Fibroblast of the aortic adventitia (primary cell): ENCODE measurements at places on chromosomes 16 and 17. TPM values are rescaled to one million over a fixed set of nuclear protein-coding genes. Genes with fewer than 3 reads are reported as not detected.

- DNase-seq, result peak; percentile 82
These were observed 26.6 kb downstream of the MRC2 start for GRCh38 chr17:62653826-62654761.

DNA sequence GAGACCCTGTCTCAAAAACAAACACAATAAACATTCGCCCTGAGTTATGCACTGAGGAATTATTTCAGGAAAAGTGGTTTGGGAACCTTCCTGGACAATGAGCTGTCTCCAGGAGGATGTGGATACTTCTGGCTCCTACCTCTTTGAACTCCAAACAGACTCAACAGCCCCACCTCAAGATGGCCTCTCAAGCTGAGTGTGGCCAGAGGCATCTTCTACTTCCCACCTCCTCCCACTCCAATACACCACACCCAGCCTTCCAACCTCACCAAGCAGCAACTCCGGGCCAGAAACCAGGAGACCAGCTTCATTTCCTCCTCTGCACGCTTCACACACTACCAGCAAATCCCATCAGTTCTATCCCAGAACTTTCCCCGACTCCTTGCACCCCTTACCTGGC lies 11.6 kb downstream of the HBQ1 start:
- DNase-seq, result no peak

GRCh38 chr17:57971572-57971971 lies 16.4 kb upstream of the CUEDC1 start:
- DNase-seq, result no peak

DNA sequence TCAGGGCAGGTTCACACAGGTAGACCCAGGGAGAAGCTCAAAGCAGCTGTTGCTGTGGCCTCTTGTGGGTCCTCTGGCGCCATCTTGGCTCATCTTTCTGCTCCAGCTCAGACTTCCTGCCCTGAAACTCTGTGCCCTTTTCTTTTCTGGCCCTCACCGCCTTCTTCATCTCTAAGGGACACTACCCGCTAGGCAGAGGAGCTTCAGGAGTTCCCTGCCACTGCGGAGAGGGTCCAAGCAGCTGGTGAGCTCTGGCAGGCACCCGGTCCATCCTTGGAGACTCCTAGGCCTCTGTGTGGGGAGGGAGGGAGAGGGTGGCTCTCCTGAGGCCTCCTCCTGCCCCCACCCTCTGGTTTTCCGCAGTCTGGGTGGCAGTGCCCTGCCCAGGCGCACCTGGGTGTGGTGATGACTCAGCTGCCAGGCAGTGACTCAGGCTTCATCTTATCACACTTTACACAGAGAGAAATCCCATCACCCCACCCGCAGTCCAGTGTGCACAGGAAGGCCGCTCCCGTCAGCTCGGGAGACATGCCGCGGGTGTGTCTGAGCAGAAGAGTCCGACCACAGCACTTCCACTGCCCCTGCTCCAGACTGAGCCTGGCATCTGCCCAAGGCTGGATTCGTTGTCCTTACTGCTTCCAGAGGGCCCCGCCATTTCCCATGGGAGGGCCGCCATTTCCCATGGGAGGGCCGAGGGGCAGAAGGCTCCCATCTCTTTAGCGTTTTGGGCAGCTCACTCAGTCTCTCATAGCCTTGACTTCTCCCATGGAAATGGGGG lies 7.3 kb downstream of the NT5C start:
- peak; percentile 43 for DNase-seq

DNA sequence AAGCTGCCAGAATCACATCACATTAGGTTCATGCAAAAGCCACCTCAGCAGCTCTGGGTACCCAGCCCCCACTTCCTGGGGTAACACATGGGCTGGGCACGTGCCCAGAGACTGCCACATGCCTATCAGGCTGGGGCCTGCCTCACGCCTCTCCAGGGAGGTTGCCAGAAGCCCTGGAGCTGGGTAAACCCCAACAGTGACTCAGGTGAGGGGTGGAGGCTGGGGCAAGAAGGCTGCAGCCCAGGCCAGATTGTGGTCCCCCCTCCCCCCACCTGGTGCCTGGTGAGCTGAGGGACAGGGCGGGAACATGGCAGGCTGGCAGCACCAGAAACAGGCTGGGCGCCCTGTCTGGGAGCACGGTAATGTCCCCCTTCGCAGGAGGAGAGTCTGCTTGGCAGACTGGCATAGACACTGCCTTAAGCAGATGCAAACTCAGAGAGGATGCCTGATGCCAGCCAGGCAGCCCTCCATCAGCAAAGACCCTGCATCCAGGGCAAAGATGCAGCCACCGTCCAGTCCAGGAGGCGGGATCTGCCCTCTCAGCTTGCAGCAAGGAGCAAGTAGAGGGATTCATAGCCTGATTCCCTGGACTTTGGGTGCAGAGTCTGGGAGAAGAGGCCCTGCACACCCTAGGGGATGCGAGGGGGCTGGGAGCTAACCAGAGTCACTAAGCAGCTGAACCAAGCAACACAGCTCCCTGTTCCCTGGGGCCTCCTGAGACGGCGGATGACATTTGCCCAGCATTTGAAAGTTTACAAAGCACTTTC lies 28.8 kb downstream of the NGFR start:
- no peak for DNase-seq

GRCh38 chr17:19363460-19364035 lies 1.0 kb upstream of the B9D1 start:
- DNase-seq, result no peak

GRCh38 chr17:29060475-29060874 lies 17.5 kb downstream of the PIPOX start:
- DNase-seq, result no peak

DNA sequence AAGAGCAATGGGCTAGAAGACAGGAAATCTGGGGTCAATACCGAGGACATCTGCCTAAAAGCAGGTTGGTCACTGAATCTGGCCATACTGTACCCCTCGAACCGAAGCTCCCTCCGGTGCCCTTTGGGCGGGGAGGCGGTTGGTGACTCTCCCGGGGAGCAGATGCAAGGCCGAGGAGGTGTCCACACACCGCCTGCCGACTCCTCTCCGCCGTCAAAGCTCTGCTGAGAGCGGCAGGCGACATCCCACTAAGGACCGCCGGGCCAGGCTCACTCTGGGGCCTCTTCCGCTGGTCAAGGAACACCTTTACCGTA lies 458 bp downstream of the ZNF200 start:
- no peak for DNase-seq

GRCh38 chr16:55145771-55146603 lies 178.0 kb upstream of the IRX6 start:
- DNase-seq, result no peak

- DNase-seq, result no peak
These were observed 390 bp downstream of the FOXL1 start for GRCh38 chr16:86578611-86579267.

Gene ORAI3
- 33.0 and 35.6 TPM in 2 replicates for total RNA-seq

- peak; percentile 23 for DNase-seq
These were observed 36.7 kb downstream of the KIAA0753 start for GRCh38 chr17:6603744-6604325.

Gene NPIPB9
- total RNA-seq, result 5.0 TPM in 1 of 2 replicates, not detected in the other

- no peak for DNase-seq
These were observed 1.0 kb upstream of the CA7 start for GRCh38 chr16:66843191-66843590.

- DNase-seq, result no peak
These were observed 164.4 kb upstream of the ANKFN1 start for GRCh38 chr17:55988861-55989260.

Gene IGFBP4
- total RNA-seq, result 314 and 706 TPM in 2 replicates

Gene ST6GALNAC2
- 0.63 TPM in 1 of 2 replicates, not detected in the other for total RNA-seq

DNA sequence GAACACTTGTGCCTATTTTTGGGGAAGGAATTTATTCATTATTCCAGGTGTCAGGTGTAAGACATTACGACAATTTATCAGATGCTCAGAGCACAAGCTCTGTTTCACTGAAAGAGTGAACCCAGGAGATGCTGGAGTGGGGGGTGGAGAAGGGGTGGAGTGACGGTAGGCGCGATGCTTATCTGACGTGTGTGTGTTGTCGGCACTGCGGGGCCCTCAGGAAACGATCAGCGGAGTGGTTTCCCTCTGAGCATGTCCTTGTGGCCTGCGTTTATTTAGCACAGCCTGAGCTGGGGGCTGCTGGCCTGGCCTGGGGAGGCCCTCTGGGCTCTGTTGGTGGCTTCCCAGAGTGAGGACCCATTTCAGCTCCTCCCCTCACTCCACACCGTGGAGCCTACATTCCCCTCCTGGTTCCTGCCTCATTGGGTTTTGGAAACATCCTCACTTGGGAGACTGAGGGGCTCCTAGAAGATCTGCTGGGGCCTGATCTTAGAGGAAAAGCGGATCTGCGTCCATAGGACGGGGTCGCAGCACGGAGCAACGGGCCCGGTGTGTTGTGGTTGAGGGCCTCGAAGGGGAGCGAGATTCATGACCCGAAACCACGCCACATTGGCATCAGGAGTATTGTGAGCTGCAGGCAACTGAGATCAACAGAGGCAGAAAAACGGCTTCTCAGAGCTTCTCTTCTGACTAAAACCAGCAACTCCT lies 19.0 kb upstream of the GNG13 start:
- DNase-seq, result no peak

- no peak for DNase-seq
These were observed 538.2 kb upstream of the CDH5 start for GRCh38 chr16:65828296-65828695.

DNA sequence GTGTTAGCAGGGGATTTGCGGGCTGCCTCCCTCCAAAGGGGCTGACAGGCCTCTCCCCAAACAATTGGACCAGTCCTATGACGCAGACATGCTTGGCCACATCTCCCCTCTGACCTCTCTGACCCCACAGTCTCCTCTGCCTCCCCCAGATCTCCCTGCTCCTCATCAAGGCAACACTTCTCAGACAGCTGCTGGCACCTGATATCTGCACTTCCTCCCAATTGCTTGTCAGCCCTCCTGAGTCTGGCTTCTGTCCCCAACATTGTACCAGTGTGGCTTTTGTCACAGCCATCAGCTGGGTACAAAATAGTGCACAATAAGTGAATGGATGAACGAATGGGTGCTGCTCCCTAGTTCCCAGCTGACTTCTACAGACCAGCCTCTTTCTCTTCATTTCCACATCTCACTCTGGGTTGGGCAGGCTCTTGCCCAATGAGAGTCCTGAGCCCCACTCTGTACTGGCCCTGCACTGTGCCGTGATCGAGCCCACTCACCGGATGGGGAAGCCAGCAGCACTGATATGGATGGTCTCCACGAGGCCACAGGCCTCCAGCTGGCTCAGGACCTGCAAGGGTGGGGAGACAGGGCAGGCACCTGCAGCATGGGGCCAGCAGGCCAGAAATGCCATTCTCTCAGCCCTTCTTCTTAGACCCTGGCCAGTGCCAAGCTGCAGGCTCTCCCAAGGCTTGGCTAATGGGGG lies 17.1 kb downstream of the ZNHIT3 start:
- DNase-seq, result no peak

GRCh38 chr16:88334778-88335720 lies 47.7 kb upstream of the ZNF469 start:
- DNase-seq, result peak; percentile 6

DNA sequence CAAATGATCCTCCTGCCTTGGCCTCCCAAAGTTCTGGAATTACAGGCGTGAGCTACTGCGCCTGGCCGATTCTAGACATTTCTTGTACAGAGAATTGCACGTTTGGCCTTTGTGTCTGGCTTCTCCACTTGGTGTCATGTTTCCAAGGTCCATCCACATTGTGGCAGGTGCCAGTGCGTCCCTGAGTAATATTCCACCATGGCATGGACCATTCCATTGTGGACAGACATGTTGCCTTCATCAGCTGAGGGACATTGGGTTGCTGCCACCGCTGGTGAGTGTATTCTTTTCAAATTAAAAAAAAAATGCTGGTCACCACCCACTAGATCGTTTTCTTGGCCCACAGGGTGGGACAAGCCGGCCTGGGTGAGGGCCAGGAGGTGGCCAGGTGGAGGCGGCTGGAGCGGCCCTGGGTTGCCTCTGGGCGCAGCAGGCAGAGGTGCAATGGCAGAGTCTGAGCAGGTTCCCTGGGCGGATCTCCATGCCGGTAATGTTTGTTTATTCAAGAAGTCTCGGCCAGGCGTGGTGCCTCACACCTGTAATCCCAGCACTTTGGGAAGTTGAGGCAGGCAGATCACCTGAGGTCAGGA lies 274.1 kb downstream of the SEC14L1 start:
- no peak for DNase-seq

GRCh38 chr16:12255919-12256665 lies 279.6 kb downstream of the SNX29 start:
- no peak for DNase-seq

DNA sequence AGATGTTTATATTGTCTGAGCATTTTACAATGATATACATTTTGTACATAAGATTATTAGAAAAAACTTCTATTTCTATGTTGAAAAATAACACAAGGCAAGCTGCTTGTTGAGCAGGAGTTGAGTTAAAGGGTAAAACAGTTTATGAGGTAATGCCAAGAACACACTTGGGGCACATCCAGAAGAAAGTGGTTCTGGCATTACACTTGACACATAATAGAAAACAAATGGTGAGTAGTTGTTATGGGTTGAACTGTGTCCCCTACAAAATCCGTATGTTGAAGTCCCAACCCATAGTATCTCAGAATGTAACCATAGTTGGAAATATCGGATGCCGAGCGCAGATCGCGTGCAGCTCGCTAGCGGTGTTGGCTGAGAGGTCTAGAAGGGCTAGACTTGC lies 354.3 kb upstream of the GOT2 start:
- peak; percentile 3 for DNase-seq

GRCh38 chr17:66614469-66614868 lies 220.4 kb upstream of the CACNG5 start:
- no peak for DNase-seq

DNA sequence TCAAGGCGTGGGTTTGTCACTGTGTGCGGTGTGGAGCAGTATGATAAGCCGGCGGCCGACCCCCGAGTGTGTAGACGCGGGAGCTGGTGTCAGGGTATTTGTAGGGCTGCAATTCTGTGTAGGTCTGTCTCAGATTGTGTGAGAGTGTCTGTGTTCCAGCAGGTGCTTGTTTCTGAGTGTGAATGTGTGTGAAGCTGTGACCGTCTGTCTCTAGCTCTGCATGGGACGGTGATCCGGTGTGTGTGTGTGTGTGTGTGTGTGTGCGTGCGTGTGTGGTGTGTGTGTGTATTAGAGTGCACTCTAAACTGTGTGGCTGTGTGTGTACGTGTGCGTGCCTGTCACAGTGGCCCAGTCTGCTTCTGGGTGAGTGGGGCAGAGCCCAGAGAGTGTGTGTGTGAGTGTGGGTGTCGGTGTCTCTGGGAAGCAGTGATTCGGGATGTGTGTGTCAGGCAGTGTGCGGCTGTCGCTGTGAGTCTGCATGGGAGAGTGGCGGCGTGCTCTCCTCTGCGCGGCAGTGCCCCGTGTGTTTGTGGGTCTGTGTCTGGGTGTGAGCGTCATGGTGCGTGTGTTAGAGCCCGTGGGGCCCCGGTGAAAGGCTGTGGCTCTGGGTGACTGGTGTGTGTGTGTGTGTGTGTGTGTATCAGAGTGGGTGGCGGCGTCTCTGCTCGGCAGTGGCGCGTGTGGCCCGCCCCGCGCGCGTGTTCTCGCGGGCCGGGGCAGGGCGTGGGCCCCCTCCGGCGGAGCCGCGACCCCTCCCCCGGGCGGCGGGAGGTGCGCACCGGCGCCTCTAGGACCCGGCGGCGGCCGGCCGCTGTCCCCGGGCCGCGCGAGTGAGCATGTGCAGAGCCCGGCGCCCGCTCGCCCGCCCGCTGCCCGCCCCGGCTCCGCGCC lies at the start of gene WSCD1:
Gene WSCD1 (plus strand): TSS at position 841 of the 891 bp plus-strand sequence. CDS start 10,280 bp downstream, outside the sequence.
- no peak for DNase-seq

- DNase-seq, result no peak
These were observed 28.4 kb upstream of the NAGLU start for GRCh38 chr17:42507671-42508070.
